ENCODE measurements at places on chromosomes 2 and 18.
A peak's percentile ranks its signal among the peaks of the same experiment; 100 is the strongest.

DNA sequence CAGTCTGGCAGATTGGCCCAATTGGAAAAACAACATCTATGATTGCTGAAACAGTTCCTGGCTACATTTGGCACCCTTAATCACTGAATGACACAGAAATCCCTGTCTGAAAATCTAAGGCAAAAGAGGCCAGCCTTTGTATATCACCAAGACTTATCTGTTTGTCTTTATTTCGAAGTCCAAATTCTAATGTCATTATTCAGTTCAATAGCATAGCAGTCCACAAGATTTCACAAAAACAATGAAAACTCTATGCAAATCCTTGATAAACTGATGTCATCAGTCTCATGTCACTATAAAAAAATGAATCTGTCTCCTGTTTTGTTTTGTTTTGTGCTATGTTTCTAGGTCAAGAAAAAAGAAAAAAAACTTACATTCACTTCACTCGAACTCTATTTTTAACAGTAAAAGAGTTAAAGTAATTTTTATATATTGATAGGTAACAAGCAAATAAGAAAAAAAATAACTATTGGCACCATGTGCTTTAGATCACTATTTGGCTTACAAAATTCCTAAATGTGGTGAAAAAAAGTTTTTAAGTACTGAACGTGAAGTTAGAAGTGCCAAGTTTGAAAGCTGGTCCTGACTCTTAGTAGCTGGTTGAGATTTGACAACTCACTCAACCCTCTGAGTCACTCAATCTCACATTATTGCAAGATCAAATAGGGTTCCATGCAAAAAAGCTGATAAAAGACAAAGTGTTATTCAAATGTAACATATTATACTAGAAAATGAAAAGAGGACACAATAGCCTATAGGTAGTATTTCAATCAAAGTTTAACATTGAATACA is 359.3 kb downstream of the IRS1 start:
- DNase-seq = no peak

GRCh38 chr2:163692081-163692480 is 43.7 kb downstream of the FIGN start:
- no peak for DNase-seq

DNA sequence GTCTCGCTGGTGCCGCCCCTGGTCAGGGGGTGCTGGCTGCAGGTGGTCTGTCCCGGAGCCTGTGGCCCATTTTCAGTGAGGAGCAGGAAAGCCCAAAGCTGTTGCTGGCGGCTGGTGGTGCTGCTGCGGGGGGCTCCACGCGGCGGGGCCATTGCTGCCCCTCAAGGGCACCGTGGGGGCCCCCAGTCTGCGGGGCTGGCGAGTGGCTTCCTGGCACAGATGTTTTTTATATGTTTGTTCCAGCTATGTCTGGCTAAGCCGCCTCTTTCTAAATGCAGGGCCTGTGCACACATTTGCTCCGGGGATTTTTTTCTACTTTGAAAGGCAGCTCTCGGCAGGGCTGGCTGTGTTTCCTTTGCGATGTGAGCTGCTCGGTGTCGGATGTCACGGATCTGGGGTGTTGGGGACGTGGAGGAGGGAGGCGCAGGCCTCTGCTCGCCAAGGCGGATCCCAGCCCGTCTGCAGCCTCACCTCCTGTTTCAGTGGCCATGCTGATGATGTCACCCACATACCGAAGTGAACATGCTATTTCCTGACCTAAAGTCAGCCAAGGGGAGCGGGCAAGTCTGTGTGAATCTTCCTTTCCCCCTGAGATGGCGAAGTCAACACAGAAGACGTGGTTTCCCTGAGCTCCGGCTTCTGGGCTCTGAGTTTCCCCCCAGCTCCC is 112.0 kb upstream of the CTDP1 start:
- DNase-seq = no peak

GRCh38 chr2:10163498-10164486 is 41.3 kb downstream of the RRM2 start:
- no peak for DNase-seq

- DNase-seq = no peak
Observed at GRCh38 chr18:58394602-58395425, 234.1 kb downstream of the ALPK2 start.

GRCh38 chr18:79910563-79911343 is 40.7 kb downstream of the SLC66A2 start:
- no peak for DNase-seq

- no peak for DNase-seq
Observed at GRCh38 chr2:19140463-19141208, 217.8 kb downstream of the OSR1 start.

GRCh38 chr2:3595985-3596384 is 1.1 kb downstream of the COLEC11 start:
- DNase-seq = no peak

DNA sequence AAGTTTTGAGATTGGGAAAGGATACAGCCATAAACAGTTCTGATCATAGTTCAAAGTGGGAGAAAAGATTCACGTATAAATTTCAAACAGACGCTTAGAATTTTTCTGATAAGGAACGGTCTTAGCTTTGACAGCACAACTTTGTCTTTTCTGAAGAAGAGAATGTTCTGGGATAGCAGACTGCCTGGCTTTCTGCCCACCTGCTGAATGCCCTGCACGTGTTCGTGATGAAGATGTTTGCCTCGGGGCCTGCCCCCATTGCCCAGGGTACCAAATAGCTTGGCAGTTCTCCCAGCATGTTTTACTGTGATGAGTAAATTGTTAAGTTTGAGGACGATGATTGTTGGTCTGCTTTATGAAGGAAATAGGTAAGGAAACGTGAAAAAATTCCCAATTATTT is 4.6 kb downstream of the MRPL33 start:
- DNase-seq = no peak

DNA sequence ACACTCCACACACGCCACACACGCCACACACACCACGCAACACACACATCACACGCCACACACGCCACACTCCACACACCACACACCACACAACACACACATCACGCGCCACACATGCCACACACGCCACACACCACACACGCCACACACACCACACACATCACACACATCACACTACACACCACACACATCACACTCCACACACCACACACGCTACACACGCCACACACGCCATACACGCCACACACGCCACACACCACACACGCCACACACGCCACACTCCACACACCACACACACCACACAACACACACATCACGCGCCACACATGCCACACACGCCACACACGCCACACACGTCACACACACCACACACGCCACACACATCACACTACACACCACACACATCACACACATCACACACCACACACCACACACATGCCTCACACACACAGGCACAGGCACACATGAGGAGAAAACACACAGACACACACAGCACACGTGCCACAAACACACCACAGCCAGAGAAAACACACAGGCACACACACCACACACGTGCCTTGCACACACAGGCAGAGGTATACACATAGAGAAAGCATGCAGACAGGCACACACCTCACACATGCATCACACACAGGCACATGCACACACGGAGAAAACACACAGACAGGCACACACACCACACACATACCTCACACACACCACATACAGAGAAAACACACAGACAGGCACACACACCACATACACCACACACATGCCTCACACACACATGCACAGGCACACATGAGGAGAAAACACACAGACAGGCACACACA is 241.5 kb upstream of the MYT1L start:
- DNase-seq = no peak

DNA sequence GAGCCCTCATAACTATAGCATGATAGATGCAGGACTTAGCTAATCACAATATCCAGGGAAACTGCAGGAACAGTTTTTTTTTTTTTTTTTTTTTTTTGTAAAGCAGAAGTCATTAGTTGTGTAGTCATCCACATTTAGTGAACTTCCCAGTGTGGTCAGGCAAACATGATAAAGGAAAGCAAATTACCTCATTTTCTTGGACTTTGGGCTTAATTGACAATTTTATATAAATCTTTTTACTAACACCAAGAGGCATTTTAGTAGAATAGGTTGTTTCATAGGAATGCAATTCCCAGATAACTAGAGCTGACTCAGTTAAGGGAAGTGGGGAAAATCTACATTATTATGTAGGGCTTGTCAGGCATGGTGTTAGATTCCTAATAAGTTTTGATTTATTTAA is 142.7 kb upstream of the GCFC2 start:
- no peak for DNase-seq

DNA sequence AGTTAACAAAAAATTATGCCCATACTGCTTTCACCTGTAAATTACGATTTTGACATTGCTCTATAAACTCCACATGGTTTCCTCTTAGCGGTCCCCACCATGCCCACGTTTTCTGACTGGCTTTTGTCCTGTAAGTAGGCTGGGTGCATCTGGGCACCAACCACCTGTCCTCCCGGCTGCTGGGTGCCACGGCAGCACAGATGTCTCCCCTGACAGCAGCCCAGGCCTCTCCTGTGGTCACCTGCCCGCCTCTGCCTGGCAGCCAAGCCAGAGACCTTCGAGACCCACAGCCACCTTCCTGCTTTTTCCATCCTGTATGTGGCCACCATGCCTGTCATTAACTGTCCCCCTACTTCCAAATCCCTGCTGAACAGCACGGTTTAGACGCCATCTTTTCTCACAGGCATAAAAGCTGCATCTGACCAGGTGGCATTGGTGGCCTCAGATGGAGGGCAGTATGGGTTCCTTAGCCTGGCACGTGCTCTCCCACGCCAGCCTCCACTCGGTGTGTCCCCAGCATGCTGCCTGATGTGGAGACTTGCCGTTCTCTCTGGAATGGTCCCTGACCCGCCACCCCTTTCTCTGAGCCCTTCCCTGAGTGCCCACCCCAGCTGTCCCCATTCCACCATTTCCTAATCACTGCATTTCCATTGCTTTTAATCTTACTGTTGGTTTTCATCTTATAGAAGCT is 18.9 kb downstream of the SNORC start:
- DNase-seq = no peak

GRCh38 chr2:180823546-180824141 is 156.8 kb upstream of the UBE2E3 start:
- no peak for DNase-seq

- no peak for DNase-seq
Observed at GRCh38 chr2:62596061-62596921, 90.3 kb upstream of the TMEM17 start.

GRCh38 chr18:41501848-41502247 is 453.2 kb upstream of the PIK3C3 start:
- DNase-seq = no peak

DNA sequence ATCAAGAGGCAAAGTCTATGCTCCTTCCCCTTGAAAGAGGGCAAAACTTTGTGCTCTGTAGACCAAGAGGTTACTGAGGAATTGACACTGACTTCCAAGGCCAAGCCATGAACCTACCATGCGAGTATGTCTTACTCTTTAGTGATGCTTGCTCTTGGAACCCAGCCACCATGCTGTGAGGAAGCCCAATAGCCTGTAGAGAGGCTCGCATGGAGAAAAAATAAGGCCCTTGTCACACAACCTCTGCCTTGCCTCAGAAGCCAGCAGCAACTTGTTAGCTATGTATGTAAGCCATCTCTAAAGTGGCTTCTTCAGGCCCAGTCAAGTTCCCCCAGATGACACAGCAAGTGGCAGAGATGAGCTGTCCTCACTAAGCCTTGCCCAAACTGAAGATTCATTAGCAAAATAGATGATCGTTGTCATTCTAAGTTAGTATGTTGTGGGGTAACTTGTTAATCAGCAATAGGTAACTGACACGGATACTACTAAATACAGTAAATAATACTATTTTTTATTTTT is 66.1 kb upstream of the RGPD5 start:
- no peak for DNase-seq

DNA sequence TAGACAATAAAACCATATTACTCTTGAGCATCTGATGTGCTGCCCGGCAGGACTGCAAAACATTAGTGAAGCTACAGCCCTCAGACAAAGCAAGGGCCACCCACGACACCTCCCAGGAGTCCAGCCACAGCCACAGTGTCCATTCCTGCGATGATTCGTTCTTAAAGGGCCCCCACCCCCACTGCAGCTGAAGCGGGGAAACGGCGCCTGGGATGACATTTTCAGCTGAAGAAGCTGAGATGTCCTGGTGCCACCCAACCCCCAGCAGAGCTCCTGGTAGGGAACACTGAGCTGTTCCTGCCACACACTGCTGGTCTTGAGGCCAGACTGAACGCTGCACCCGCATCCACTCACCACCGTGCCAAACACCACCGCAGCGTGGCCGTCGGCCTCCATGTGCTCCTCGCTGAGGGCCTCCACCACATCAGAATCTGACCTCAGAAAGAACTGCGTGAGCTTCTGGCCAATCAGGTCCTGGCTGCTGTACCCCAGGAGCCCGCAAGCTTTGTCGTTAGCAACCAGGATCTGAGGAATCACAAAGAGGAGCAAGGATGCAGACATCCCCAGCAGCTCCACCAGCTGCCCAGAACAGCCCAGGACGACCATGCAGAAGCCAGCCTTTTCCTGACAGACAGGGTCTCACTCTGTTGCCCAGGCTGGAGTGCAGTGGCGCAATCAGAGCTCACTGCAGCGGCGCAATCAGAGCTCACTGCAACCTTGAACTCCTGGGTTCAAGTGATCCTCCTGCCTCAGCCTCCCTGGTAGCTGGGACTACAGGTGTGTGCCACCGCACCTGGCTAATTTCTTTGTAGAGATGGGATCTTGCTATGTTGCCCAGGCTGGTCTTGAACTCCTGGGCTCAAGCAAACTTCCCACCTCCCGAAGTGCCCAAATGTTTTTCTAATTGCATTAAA is 9.5 kb downstream of the PASK start:
- DNase-seq = no peak

GRCh38 chr2:3458396-3459184 is 60.7 kb downstream of the ADI1 start:
- DNase-seq = no peak

DNA sequence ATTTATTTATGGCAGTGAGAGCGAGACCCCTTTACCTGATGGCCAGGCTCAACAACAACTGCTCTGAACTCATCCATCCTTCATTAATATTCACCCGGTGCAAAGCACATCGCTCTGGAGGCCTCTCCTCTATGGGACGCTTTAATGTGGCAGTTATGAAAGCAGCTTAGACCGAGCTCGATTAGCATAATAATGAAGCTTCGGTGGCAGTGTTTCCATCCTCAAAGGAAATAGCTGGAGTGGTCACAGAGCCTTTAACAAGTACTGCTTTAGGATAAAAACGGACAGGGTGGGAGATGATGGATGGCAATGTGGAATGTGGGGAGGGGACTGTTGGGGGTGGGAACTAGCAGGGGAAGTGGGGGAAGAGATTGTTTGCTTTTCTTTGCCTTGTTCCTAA is 243.9 kb downstream of the SLC4A3 start:
- DNase-seq = no peak

- peak; percentile 80 for DNase-seq
Observed at GRCh38 chr2:240840435-240841060, 20.5 kb upstream of the KIF1A start.

- no peak for DNase-seq
Observed at GRCh38 chr2:209413311-209414014, 10.4 kb upstream of the MAP2 start.

DNA sequence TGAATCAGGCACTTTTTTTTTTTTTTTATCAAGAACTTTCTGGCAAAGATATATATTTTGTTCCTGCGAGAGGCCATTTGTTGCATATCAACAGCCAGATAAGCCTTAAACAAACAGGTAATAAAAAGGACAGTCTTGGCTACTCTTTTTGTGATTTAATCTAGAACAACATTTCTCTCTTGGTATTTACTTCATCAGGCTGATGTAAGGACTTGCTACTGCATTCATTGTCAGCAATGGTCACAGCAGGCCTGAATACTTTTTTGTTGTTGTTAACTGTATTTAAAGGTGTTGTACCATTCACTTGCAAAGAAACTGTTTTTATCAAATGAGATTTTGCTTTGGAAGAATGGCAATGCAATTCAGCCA is 683.8 kb downstream of the IRS1 start:
- no peak for DNase-seq

Data from substantia nigra (tissue), 51 donors.